ENCODE measurements at places on chromosomes 6 and 20. TPM values are rescaled to one million over a fixed set of nuclear protein-coding genes. Genes with fewer than 3 reads are reported as not detected.

DNA sequence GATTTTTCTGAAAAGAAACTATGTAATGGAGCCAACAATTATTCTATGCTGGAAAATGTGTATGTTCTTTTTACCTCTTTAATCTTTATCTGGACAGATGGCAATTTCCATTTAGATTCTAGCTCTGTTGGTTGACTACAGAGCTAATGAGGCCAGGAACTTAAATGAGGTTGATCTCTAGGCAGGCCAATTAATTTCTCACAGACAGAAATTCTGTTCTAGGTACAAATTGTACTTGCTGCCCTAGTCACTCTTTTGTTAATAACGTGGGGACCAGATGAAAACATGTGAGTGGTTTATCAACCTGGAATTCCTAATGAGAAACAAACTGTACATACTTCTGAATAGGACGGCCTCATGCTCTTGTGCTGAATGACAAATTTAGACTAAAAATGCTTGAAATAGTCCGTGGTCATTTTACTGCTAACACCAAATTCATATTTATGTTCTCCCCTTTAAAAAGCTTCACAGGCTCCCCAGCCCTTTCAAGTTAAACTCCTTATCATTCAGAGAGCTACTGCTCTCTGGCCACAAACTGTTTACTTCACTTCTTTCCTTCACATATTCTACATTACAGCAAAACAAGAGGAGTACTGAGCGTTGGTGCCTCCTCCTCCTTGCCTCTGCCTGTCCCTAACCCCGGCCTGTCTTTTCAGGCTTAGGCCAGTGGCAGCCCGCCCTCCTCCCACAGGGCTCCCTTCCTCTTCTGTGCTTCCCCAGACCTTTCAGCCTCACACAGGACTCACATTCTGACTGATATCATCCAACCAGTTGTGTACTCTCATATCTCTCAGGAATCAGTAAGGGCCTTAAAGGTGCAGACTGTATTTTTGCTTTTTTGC, 41.4 kb downstream of the DTNBP1 start:
- peak; percentile 41 for DNase-seq

GRCh38 chr6:34890533-34890925, 1.5 kb downstream of the ANKS1A start:
- DNase-seq: peak; percentile 11

GRCh38 chr6:137761072-137761471, 106.0 kb upstream of the TNFAIP3 start:
- DNase-seq: no peak

The ZNF311 gene
- 6.7 TPM for total RNA-seq

DNA sequence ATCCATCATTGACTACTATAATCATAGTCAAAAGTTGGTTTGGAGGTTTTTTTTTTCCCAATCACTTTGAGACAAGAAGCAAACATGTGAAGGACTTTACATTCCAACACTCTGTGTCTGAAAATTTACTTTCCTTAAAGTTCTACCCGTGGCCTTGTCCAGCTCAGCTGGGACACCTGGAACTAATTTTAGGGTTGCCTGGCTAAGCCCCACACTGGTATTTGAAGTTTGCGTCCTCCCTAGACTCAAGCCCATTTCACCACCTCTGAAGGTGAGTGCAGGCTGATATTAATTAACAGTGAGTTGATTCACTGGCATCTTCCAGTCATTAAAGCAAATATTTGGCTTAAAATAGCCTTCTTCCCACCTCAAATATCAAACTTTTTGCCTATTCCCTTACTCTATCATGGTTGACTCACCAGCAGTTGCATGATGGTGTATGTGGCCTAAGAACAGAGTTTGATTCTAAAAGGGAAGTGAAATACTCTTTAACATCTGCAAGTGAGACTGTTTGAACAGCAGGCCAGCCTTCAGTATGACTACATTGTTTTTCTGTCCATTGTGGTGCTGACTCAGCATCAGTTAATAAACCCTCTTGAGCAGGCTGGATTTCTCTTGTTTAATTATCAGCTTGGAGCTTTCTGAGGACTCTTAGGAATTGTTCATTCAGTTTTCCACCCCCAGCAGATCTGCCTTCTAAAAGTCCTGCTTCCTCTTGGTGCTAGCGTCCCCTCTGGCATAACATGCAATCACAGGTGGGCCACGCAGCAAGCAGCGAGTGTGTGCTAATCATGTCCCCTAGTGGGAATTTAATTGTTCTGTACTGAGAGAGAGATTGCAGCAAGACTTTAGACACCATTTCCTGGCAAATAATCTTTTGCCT, 1.8 kb upstream of the PRDM1 start:
- DNase-seq: no peak

DNA sequence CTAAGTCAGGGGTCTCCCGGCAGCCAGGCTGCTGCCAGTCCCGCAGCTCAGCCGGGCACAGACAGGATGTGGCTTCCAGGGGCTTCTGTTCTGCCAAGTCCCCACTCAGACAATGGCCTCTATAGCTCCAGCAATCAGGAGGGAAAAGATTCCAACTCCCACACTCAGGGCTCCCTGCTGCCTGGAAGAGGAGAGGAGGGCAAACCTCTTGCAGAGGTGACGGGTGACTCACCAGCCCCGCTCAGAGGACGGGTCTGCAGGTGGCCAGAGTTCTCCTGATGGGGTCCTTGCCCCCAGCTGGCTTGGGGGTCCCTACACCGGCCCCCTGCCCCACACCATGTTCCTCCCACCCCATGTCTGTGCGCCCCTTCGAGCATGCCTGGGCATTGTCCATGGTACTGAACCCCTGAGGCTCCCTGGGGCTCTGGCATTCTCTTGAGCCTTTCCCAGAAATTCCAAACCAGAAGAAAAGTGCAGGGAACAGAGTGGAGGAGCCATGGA, 32.6 kb downstream of the NTSR1 start:
- DNase-seq: no peak

DNA sequence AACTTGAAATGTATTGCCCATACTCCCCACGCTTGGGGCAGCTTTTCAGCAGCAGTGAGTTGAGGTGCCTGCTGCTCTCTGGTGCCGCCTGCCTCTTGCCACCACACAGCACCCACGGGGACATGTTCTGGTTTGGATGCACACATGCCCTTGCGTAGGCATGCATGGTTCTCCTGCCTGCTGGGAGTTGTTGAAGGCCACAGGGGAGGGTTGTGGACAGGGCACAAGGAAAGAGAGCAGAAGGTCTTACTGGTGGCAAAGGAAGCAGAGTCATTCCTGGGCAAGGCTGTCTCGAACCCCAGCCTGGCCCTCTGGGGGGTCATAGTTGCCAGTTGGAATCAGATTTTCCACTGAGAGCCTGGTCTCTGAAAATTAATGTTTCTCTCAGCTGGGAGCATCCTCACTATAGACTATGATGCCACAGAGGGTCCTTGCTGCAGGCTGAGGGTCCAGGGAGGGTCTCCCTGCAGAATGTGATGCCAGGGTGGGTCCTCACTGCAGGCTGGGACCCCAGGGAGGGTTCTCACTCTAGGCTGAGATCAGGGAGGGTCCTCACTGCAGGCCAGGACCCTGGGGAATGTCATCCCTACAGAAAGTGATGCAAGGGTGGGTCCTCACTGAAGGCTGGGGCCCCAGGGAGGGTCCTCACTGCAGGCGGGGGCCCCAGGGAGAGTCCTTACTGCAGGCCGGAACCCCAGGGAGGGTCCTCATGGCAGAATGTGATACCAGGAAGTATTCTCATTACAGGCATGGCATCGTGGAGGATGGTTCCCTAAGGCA, 59.2 kb downstream of the TOX2 start:
- DNase-seq: no peak

DNA sequence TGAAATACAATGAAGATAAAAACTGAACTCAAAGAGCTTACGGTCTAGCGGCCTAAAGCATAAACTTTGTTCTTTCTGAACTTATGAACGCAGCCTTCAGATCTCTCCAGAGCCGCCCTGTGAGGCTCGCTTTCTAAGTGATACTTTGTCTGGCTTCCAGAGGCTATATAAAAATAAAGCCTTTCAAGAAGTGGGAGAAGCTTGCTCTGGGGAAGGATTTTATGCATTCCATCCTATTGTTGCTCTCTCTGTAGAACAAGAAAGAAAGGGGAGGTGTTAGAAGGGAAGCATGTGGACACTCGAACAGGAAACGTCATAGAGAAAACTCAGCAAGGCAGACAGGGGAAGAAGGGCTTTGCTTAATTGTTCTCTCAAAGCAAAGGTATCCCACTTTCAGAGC, 77.0 kb downstream of the TBX18 start:
- peak; percentile 29 for DNase-seq

GRCh38 chr6:55913228-55914195, 38.1 kb upstream of the BMP5 start:
- DNase-seq: no peak

The EFCAB8 gene
- total RNA-seq: 0.18 TPM

DNA sequence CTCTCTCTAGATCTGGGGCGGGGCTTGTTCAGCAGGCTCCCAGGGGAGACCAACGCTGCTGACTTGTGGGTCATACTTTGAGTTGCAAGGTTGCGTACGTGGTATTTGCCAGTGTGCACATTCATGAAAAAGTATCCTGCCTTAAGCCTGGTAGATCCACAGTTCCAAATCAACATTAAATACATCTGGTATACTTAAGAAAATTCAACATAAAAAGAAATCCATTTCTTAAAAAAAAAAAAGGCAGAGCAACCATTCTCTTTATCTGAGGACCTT, 81.4 kb downstream of the SLC22A3 start:
- DNase-seq: no peak

- no peak for DNase-seq
These were observed 17.8 kb upstream of the HMGN4 start for GRCh38 chr6:26520237-26520849.

DNA sequence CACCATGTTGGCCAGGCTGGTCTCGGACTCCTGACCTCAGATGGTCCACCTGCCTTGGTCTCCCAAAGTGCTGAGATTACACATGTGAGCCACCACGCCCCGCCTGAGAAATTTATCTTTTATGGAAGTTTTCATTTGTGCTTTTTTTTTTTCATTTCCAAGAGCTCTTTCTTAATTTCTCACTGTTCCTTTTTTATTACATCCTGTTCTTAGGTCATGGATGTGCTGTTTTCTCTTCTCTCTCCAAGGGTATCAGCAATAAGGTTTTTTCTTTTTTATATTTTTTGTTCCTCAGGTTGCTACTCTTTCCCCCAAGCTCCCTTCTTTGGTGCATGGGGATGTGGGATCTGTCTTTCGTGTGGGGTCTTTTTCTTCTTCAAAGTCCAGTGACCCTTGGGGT, 21.2 kb upstream of the LSM14B start:
- no peak for DNase-seq

- DNase-seq: no peak
These were observed 34.4 kb downstream of the EDN3 start for GRCh38 chr20:59334651-59335300.

DNA sequence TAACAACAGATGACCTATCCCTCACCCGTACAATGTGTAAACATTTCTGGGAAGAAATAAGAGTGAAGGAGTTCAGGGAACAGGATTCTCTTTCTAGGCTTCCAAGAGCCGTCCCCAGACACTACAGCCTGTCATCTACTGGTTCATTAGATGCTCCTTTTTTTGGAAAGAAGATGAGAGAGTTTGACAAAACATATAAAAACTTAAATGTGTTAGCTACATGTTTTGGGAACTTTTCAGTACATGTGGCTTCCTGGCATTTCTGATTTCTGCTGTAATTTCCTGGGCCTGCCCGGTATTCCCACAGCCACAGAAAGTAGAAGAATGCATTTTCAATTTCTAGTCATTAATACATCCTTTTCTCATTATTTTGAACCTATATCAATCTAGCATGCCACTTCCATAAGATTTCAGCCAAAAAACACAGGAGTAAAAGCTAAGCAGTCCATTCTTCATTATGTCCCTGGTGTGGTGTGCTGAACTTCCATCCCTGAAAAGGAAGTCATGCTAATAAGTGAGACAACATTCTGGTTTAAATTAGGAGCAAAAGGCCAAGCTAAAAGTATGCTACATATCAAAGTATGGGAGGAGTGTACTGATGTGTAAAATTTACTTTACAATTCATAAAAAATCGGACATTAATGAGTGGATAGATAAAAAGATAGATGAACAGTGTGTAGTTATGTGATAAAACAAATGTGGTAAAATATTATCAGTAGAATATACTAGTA, 198.2 kb downstream of the WDR27 start:
- peak; percentile 66 for DNase-seq

- DNase-seq: peak; percentile 74
These were observed 32.3 kb downstream of the FOXP4 start for GRCh38 chr6:41578217-41579087.

DNA sequence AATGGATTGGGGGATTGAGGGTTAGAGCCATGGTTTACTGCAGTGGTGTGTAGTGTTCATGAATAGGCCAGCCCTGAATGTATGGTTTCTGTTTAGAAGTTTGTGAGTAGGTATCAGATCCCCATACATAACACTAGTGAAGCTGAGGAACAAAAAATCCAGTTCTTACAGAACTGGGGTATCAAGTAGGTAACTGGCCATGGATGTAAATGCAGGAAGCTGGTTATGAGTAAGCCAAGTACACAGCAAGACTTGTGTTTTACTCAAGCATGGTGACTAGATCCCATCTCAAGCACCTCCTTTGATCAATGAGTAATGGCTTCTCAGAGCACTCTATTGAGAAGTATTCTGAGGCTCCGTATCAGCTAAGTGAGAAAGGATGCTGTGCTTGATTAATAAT, 613.7 kb upstream of the FLRT3 start:
- no peak for DNase-seq

DNA sequence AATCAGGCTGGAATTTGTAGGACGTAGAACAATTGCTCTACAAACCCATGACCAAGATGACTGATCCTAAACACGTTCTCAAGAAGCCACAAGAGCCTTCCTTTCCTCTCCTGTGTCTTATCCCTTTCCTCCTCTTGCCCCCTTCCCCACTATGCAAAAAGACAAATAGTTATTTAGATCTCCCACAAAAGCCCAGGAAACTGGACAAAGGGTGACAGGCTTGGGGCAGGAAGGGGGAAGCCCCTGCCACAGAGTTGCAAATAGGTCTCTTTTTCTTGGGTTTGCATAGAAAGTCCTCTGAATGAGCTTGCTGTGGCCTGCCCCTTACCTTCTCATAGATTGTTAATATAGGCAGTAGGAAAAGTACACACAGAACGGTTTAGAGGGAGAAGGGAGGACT, 377.1 kb upstream of the BTBD3 start:
- no peak for DNase-seq

The PBOV1 gene
- not detected for total RNA-seq

- DNase-seq: no peak
These were observed 80.2 kb upstream of the ASF1A start for GRCh38 chr6:118813775-118814174.

Measured in stomach (tissue), 19 donors.